ENCODE measurements at places on chromosomes 11 and 22.

- DNase-seq, result no peak
These were observed 353.4 kb downstream of the SOX6 start for GRCh38 chr11:16002942-16003341.

DNA sequence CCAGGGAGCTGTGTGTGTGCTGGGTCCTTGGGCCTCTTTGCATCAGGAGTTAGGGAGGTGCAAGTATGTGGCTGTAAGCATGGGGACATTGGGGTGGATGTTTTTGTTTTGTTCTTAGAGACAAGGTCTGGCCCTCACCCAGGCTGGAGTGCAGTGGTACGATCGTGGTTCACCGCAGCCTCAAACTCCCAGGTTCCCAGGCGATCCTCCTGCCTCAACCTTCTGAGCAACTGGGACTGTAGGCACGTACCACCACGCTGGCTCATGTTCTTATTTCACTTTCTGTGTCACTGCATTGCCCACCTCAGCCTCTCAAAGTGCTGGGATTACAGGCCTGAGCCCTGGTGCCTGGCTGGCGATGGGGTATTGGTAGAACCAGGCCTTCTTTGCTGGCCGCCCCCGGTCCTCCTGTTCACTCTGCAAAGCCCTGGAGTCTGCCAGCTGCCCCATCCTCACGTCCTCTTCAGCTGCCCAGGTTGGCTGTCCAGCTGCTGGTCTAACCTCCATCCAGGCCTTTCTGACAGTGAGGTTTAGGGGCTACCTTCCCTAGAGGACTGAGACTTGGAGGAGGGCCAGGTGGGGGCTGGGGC is 851 bp upstream of the GRAMD4 start:
- DNase-seq, result no peak

GRCh38 chr22:42621505-42622002 is 6.9 kb upstream of the POLDIP3 start:
- DNase-seq, result no peak

DNA sequence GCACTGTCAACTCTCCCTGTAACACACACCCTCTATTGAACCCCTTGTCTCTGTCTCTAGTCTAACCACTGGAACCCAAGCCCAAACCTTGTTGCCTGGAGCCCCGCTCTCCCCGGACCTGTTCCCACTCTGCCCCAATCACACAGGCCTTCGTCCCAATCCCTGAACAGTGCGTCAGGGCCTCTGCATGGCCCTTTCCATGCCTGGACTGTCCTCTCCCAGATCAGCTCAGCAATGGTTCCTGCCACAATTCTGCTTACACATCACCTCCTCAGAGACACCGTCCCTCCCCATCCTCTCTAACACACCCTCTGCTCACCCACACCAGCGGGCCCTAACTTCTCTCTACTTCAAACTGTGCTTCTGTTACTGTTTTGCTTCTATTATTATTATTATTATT is 1.5 kb downstream of the TREH start:
- no peak for DNase-seq

DNA sequence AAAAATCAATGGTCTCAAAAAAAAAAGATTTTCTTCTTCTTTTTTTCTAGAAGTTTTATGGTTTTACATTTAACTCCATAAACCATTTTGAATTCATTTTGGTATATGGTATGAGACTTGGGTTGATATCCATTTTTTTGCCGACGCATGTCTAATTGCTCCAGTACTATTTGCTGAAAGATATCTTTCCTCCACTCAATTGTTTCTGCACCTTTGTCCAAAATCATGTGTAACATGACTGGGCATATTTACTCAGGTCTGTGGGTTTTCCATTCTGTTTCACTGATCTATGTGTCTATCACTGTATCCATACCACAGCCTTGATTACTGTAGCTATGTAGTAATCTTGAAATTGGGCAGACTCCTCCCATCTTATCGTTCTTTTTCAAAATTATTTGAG is 15.6 kb upstream of the SCARF2 start:
- DNase-seq, result no peak

DNA sequence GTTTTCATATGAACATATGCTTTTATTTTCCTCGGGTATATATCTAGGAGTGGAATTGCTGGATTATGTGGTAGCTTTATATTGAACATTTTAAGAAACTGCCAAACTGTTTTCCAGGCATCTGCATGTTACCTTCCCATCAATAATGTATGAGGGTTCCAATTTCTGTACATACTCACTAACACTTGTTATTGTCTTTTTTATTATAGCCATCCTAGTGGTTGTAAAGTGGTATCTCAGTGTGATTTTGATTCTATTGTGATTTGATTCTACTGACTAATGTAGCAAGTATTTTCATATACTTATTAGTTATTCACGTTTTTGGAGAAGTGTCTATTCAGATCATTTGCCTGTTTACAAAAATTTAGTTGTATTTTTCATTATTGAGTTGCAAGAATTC is 2.0 kb downstream of the ANO5 start:
- no peak for DNase-seq

GRCh38 chr11:92967178-92967577 is 2.3 kb upstream of the MTNR1B start:
- DNase-seq, result no peak

DNA sequence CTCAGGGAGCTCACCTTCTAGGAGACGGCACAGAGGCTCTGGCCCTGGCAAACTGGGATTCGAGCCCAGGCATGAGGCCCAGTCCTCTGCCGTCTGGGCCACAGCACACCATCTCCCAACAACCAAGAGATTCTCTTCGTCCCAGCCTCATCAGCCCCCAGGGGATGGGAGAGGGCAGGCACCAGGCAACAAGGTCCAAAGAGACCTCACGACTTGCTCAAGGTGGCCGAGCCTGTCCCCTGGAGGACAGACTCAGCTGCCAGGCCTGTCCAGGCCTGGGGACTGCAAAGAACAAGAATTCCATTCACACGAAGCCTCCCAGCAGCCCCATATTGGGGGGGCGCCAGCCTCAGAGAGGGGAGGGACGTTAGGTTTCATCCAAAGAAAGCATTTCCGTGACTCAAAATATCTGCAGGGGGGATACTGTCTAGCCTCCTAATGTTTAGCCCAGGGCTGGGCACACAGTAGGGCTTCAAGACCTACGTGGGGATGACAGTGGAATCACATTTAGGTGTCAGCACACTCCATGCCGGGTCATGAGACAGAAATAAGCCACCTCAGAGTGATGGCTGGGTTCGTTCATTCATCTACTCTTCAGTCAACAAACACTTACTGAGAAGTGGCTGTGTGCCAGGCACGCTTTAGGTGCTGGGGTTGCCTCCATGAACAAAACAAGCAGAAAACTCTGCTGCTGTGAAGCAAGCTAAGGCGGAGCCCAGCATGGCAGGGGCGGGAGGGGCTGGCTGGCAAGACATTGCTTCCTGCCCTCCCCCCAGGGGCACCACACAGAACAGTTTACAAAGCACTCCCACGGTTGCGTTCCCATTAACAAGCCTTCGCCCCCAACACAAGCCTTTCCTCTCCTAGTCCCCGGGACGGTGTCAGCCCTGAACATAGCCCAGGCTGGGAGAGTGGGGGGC is 1.2 kb downstream of the CARNS1 start:
- DNase-seq, result no peak

- DNase-seq, result no peak
These were observed 31.9 kb downstream of the PLEKHA7 start for GRCh38 chr11:16982256-16982671.

- no peak for DNase-seq
These were observed 202.9 kb downstream of the DBX1 start for GRCh38 chr11:19957294-19957943.

DNA sequence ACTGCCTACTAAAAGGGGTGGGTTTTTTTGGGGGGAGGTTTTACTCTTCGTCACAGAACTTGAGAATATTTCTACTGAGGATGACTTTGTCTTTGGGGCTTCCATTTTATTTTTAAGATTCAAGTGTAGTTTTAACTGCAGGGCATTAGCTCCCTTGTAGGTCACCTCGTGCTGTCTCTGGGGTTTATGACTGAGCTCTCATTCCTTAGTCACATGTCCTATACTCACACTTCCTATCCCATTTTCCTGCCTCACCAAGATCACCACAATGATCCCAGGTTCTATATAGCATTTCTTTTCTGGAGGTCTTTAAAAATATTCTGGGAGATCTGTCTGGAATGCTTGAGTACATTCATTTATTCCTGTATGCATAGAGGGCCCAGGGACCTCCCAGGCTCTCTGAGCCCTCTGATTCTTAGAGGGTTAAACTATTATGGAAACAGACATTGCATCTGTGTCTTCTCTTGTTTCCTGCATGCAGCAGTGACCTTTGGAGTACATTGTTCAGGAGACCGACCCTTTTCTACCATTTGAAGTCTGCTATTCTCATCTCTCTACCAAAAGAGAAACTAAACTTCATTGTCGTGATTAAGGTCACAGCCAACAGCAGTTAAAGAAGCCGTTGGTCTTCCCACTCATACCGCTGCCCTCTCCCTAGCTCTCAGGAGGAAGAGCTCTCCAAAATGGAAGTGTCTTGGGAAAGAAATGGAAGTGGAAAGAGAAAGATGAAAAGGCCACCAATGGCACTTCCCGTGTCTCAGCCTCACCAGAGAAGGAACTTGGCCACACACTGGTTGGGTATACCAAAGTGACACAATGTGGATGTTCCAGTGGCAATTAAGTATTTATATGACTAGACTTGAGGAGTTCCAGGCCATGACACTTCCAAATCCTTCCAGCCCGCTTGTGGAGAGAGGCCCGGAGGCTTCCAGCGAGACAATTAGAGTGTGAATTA is 77.5 kb downstream of the ZBTB16 start:
- DNase-seq, result no peak

DNA sequence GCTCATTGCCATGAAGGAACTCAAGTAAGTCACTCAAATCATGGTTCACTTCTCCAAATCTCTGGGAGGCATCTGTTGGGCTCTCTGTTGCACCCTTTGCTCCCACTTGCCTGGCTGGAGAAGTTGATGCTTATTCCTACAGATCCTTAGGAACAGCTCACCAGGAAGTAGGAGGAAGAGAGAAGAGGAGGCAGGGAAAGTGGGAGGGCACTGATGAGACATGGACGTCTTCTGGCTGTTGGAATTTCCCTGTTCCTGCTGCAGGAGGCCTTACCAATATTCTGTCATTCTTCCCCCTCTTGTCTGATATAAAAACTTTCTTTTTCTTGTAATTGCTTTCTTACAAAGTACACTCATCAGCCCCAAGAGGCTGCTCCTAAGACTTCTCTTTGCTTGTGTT is 13.6 kb downstream of the POLR2F start:
- no peak for DNase-seq

GRCh38 chr11:76186776-76187279 is 19.5 kb downstream of the WNT11 start:
- no peak for DNase-seq

DNA sequence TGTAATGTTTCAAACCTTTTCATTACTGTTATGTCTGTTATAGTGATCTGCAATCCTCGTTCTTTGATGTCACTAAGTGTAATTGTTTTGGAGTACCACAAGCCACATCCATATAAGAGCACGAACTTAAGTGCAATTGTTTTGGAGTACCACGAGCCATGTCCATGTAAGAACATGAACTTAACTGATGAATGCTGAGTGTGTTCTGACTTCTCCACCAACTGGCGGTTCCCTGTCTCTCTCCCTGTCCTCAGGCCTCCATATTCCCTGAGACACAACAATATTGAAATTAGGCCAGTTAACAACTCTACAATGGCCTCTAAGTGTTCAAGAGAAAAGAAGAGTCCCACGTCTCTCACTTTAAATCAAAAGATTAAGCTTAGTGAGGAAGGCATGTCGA is 23.5 kb downstream of the TESMIN start:
- no peak for DNase-seq

DNA sequence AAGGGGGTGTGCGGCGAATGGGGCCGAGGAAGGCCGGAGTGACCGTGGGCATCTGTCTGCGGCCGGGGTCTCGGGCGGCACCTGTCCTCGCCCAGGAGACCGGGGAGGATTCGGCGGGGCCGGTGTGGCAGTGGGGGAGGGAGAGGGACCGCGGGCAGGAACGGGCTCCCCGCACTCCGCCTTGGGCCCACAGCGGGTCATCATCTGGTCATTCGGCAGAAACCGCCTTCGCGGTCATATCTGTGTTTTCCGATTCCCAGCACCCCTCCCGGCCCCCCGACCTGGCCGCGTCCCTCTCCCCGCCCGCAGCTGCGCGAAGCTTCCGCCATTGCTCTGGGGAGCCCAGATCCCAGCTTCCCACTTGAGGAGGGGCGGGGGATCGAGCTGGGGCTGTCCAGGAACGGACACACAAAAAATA is 824 bp upstream of the CBX6 start:
- DNase-seq, result peak; percentile 58

DNA sequence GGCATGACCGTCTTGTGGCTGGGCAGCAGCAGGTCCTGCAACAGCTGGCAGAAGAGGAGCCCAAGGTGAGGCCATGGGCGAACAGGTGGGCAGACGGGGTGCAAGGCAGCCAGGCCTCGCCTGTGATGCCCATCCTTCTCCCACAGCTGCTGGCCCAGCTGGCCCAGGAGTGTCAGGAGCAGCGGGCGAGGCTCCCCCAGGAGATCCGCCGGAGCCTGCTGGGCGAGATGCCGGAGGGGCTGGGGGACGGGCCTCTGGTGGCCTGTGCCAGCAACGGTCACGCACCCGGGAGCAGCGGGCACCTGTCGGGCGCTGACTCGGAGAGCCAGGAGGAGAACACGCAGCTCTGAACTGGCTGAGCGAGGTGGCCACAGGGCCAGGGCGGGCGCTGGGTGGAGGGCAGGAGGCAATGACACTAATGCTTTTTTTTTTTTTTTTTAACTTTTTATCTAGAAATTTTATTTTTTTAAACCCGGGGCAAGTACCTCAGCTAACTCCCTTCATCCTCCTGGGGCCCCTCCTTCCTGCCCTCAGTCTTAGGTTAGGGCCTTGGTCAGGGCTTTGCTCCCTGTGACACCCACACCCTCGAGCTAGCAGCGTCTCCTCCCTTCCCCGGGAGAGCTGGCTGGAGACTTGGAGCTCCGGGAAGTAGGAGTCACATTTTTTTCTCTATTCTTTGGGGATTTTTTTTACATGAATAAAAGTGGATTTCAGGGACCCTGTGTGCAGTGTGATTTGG is 16.0 kb downstream of the PLCB3 start:
- DNase-seq, result no peak

- no peak for DNase-seq
These were observed 10.8 kb downstream of the CRYBA4 start for GRCh38 chr22:26632422-26633155.

DNA sequence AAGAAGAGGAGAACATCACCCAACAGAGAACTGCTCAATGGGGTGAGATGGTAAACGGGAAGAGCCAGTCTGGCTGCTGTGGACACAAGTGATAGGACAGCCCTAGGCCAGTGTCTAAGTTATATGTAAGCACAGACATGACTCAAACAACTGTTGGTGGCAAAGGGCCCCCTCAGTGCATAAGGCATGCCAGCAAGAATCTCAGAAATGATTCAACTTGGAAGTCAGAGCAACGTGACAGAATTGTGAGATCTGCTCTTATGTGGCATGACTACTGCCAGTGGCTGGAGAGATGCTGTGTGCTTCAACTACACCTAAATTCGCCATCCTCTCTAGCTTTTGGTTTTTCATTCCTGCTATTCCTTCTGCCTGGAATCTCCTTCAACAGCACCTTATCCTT is 7.4 kb downstream of the SLN start:
- DNase-seq, result no peak

GRCh38 chr11:68816917-68817419 is 24.7 kb downstream of the CPT1A start:
- DNase-seq, result no peak

GRCh38 chr22:50299785-50300619 is 7.4 kb downstream of the PLXNB2 start:
- no peak for DNase-seq
